ENCODE measurements at places on chromosomes 5 and 9.

GRCh38 chr5:153919161-153919560, 119.5 kb downstream of the FAM114A2 start:
- no peak for DNase-seq

DNA sequence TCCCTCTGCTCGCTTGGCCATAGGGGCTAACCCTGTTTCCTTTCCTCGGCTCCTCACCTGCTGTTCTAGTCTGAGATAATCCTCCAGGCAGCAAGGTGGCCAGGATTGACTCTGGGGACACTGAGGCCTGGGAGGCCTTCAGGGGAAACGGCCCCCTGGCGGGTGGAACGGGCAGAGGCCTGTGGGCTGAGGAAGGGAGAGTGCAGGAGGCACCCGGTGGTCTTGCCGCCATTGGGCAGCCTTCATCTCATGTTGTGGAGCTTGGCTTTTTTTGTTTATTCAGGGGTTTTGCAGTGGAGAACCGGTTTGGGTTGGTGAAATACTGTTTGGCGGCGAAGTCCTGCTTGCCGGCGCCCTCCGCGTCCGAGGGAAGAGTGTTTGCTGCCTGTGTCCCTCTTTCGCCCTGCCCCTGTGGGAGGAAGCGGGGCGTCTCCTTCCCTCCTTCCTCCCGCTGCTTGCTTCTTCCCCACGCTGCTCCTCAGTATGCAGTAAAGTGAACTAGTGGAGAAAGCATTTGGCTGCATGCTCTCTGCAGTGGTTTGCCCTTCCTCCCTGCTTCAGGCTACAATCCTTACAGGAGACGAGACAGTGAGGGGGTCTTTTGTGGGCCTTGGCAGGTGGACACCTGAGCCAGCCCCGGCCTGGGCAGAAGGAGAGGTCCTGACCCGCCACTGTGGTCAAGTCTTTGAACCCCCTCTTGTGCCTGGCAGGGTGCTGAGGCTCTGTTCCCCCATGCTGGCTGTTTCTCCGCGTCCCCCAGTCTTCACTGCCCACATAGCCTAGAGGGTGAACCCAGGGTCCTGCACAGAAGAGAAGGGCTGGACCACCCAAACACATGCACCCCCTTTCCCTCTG, 30.8 kb upstream of the PRDM12 start:
- no peak for DNase-seq

DNA sequence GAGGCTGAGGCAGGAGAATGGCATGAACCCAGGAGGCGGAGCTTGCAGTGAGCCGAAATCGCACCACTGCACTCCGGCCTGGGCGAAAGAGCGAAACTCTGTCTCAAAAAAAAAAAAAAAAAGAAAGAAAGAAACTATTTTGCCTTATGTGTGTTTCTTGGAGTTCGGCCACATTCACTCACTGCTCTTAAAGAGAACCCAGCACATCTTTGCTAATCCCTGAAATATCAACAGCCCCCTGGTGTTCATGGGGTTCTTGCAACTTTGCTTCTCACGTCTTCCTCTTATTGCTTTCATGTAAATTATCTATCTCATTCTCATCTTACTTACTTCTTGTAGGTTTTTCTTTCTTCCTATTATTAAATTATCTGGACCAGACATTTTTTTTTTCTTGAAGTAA, 126.3 kb upstream of the ASTN2 start:
- no peak for DNase-seq

DNA sequence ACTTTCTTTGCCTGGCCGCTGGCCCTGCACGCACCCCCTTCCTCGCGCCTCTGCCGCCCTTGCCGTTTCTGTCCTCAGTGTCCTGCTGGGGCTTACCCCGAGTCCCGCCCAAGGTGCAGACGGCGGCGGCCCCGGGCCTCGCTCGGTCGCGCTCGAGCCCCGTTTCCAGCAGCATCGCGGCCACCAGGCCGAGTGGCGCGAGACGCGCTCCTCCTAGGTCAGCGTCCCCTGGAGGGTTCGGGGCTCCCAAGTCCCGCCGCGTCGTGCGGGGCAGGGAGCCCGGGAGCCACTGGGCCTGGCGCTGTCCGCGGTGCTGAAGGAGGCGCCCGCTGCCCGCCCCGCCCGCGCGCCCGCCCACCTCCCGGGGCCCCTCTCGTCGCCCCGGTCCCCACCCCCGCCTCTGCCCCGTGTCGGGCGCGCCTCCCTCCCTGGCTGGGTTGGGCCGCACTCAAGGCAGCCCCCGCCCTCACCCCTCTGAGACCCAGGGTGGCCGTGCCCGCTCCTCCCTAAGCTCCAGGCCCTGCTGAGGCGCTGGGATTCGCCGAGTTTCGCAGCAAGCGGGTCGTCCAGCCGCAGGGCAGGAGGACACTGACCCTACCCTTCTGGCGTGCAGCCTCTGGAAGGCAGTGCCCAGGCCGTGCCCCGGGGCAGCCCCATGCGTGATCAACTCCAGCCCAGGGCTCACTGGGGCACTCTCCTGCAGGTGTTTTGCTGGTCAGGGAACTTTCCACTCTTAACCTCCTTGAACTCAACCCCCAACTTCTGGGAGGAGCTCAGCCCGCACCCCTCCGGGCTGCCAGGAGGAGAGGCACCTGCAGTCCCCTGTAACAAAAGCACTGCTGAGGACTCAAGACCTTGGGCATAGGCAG, at the start of gene LHX3:
TSS of gene LHX3 (minus strand) at position 291 of the 869 bp plus-strand sequence. CDS start at position 175, 116 bp downstream.
- no peak for DNase-seq

GRCh38 chr5:2213121-2213730, 330.5 kb upstream of the IRX4 start:
- DNase-seq: no peak

DNA sequence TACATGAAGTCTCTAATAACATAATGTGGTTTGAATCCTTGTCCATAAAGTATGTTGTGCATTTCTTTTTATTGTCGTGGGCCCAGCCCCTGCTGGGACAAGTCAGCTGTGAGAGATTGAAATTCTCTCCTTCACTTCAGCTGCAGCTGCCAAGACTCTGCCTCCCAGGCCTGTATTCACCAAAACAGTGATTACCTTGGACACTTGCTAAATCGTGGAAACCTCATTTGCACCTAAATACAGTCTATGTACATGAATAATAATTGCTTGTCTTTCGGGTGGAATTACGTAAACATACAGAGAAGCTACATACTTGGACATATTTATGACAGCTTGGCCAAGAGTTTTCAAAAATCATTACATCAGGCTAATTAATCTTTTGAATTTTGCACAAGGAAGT, 898.5 kb upstream of the SEMA6A start:
- no peak for DNase-seq

- no peak for DNase-seq
Measured at GRCh38 chr9:84000186-84000585, 19.6 kb downstream of the RMI1 start.

GRCh38 chr5:177565046-177565445, 10.7 kb upstream of the FAM193B start:
- DNase-seq: no peak

GRCh38 chr9:91071184-91071990, 269.8 kb downstream of the SYK start:
- DNase-seq: no peak

GRCh38 chr5:1769752-1770442, 29.7 kb downstream of the MRPL36 start:
- peak; percentile 77 for DNase-seq

DNA sequence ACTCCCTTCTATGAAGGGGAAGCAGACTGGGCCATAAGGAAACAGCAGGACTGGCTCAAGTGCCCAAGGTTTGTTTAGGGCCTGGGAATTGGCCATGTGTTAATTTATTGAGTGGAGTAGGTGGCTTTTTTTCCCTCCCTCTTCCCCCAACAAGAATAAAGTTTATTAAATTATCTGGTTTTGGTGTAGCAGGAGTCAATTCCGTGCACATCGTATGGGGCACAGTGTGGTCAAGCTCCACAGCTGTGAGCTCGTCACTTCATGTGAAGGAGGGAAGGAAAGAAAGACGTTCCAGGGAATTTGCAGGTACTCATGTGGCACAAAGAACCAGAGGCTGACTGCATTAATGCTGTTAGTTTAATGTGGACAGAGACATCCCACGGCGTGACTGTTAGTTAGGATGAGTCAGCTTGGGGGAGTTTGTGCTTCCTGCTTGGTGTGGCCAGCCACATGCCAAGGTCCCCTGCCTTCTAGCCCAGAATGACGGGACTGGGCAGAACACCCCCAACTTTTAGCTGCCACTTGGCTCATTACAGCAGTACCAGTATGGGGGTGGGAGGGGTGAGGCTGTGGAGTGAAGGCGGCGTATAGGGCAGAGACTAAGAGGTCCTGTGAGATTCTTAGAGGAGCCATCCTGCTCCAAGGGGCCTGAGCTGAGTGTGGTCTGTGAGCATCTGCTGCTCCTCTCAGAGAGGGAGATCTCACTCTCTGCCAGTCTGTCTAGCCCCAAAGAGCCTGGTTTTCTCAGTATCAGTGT, 33.2 kb downstream of the CSF1R start:
- DNase-seq: no peak

DNA sequence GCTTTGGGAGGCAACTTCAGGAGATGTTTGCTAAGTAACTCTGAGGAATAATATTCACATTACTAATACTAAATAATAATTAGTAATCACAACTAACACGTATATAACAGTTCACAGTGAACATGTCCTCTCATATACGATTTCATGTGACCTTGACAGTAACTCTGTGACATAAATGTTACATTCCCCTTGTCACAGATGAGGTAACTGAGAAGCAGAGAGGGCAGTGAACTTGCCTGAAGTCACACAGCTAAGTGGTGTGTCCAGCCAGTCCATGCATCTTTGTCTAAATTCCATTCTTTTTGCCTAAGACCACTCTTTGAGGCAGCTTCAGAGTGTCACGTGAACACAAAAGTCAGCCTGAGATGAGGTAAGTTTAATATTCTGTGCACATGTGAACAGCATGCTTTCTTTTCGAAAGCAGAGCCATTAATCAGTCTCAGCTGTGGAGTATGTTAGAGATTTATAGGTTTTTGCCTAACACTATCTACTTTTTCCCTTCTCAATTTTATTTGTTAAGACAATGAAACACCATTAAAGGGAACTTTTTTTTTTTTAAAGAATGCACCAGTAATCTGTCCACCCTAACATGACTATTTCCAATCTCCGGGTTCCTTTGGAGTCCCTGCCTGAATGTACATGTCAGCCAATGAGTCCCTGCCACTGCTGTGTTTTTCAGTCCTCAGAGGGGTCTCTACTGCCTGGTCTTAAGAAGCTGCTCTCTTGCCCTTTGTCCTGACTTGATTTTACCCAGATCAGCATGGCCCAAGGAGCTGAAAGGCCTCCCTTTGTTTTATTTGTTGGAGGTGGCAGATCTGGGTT, 43.5 kb downstream of the SH3PXD2B start:
- DNase-seq: no peak

DNA sequence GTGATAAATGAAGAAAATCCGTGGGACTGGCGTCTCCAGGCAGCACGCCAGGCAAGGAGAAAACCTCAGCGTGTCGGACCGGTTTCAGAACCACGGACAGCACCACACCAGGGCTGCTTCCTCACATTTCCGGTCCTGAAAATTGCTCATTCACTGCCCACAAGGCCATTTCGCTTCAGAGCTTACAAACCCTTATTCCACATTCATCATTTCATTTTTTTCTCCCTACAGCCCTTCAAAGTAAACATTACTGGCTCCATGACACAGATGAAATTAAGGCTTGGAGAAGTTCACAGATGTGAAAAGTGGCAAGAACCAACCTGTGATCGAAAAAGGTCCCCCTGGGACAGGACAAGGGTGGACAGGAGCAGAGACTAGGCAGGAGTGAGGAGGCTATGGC, 1.5 kb upstream of the GPRIN1 start:
- DNase-seq: no peak

- no peak for DNase-seq
Measured at GRCh38 chr9:26310294-26310693, 582.3 kb downstream of the CAAP1 start.

DNA sequence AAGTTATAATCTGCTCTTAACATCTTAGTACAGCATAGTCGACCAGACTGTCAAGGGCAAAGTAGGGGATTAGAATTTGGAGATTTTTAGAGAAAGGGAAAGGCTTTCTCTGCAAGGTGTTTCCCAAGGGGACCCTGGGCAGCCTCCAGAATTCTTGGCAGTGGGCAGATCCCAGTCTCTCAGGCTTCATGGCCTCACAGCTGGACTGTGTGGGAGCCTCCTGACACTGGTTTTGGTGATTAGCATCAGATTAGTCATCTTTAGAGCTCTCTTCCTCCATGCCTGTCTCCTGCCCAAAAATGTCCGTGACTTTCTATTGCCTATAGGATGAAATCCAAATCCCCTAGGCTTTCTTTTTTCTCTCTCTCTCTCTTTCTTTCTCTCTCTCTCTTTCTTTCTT, 370.7 kb downstream of the ZSWIM6 start:
- no peak for DNase-seq

- no peak for DNase-seq
Measured at GRCh38 chr9:73979894-73980264, 517.3 kb upstream of the RORB start.

DNA sequence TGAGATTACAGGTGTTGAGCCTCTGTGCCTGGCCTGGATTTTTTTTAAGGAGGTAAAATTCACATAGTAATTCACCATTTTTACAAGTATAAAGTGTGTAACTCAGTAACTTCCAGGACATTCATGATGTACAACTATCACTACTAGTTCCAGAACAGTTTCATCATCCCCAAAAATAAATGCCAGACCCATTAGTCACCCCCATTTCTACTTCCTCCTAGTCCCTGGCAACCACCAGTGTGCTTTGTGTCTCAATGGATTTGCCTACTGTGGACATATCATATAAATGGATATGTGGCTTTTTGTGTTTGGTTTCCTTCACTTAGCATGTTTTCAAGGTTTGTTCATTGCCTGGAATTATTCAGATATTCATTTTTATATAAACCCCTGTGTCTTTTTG, 72.5 kb upstream of the PANK3 start:
- DNase-seq: no peak

DNA sequence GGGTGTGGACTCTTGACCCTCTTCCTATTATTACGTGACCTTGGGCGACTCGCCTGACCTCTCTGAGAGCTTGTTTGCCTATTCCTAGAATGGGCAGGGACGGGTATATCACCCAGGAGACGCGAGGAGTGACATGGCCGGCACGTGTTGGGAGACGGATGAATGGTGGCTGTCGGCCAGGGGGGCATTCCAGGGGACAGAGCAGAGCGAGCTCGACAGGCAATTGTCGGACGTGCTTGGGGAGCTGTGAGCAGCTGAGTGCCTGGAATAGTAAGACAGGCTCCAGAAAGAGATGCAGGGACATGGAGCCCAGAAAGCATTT, 29.3 kb upstream of the UNC5A start:
- peak; percentile 68 for DNase-seq

DNA sequence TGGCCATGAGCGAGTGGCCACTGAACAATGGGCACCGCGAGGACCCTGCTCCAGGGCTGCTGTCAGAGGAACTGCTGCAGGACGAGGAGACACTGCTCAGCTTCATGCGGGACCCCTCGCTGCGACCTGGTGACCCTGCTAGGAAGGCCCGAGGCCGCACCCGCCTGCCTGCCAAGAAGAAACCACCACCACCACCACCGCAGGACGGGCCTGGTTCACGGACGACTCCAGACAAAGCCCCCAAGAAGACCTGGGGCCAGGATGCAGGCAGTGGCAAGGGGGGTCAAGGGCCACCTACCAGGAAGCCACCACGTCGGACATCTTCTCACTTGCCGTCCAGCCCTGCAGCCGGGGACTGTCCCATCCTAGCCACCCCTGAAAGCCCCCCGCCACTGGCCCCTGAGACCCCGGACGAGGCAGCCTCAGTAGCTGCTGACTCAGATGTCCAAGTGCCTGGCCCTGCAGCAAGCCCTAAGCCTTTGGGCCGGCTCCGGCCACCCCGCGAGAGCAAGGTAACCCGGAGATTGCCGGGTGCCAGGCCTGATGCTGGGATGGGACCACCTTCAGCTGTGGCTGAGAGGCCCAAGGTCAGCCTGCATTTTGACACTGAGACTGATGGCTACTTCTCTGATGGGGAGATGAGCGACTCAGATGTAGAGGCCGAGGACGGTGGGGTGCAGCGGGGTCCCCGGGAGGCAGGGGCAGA, 53.3 kb downstream of the JADE2 start:
- peak; percentile 84 for DNase-seq

- no peak for DNase-seq
Measured at GRCh38 chr9:131674425-131675421, 65.2 kb downstream of the RAPGEF1 start.

Data from chondrocyte (in vitro differentiated cells).